Immature natural killer cell (primary cell): ENCODE measurements at places on chromosomes 3 and 15.

DNA sequence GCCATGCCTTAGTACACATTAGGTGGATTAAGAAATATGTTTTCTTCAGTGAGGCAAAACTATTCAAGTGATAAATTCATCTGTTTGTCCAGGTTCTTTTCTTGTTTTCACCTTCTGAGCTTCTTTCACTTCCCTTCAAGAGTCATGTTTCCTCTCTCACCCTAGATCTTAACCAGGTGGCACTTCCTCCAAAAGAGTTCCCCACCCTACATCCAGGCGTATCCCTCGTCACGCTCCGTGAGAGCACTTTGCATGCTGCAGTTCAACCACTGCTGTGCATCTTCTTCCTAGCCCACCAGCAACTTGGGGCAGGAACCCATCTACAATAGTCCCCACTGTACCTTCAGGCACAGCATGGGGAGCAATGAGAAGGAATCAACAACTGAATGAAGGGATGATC is 28.9 kb downstream of the OSBPL10 start:
- no peak for DNase-seq

- no peak for DNase-seq
Measured at GRCh38 chr3:30895329-30895728, 868 bp upstream of the GADL1 start.

DNA sequence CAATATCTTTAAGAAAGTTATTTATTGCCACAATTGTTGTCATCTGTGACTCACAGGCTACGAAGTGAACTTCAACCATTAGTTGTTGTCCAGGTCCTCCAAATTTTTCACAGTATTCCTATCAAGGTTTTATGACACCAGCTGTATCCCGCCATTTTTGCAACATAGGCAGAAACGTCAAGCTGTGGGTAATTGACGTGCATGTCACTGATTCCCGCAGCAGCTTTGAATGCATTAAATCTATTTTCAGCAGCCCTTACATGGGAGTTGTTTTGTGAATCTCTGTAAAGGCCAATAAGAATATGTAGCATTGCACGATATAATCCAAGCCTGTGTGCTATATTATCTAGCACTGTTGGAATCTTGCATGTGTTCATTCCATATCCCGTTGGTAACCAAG is 109.1 kb upstream of the TOPAZ1 start:
- no peak for DNase-seq

GRCh38 chr3:14431452-14431916 is 29.1 kb downstream of the SLC6A6 start:
- DNase-seq, result no peak

DNA sequence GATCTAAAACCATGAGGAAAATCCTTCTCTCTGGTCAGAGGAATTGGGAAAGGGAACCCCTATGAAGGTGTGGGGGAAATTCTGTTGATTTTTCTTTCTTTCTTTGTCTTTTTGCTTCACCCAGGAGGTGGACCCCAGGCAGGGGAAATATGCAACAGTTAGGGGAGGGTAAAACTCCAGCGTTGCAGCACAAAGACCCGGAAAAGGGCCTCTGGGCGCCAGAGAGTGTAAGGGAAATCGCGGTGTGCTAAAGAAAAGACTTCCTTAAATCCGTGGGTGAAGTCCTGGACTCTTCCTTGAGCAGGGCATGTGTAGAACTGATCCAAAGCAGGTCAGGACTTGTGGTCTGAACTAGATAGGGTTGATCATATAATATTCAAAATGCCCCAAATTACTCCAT is 11.1 kb upstream of the TBC1D21 start:
- no peak for DNase-seq

GRCh38 chr3:123568034-123568433 is 16.8 kb downstream of the HACD2 start:
- DNase-seq, result no peak

GRCh38 chr15:66800584-66801235 is 98.7 kb downstream of the SMAD6 start:
- no peak for DNase-seq

- DNase-seq, result no peak
Measured at GRCh38 chr3:14688525-14688924, 13.6 kb downstream of the C3orf20 start.

DNA sequence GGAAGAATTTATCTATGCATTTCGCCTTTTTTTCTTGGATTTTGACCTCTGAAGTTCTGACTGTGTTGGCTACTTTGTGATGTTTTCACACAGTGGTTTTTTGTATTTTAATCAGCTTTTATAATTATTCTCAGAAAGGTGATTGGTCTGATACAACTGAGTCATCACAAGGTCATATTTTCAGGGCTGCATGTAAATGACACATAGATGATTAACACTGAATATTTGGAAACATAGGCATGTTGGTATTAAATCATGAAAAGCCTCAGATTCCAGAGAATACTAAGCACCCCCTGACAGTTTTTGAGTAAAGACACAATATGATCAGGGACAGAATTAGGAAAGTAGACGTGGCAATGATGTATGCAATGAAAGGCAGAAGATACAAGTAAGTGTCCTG is 175.5 kb upstream of the SLCO3A1 start:
- no peak for DNase-seq

DNA sequence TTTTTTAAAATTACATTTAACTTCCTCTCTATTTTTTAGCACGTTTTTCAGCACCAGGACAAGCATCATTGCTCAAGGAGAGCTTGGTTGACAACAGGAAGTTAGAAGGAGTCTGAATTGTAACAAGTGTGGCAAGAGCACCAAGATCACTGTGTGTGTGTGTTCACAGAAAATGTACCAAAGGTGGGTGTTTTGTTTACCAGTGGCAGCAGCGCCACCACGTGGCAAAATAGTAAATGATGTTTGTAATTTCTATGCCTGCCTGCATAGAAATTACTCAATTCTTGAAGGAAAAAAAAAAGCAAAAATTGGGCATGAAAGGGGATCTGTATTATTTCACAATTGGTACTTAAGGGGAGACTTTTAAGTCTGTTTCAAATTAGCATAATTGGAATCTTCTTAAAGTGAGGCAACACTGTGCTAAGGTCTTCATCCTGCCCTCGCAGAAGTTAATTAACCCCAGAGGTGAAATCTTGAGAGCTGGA is 7.4 kb upstream of the U2SURP start:
- peak; percentile 51 for DNase-seq

DNA sequence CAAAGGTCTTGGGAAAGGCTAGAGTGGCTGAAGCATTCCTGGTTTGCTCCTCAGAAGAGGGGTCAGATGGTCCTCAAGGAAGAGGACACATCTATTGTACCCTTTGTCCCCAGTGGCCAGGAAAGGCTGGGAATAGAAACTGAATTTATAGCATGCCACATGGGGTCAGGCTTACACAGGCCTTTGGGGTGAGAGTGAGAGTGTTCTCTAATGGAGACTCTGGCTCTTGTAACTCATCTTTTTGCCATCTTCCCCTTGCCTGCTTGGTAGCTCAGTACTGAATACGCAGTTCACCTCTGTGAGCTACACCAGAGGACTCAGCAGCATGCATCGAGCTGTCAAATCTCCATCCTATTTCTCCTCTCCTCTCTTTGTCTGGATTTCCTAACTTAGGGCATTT is 87.5 kb downstream of the ATP2B2 start:
- no peak for DNase-seq

- DNase-seq, result no peak
Measured at GRCh38 chr3:60000311-60001105, 950.7 kb upstream of the CFAP20DC start.

DNA sequence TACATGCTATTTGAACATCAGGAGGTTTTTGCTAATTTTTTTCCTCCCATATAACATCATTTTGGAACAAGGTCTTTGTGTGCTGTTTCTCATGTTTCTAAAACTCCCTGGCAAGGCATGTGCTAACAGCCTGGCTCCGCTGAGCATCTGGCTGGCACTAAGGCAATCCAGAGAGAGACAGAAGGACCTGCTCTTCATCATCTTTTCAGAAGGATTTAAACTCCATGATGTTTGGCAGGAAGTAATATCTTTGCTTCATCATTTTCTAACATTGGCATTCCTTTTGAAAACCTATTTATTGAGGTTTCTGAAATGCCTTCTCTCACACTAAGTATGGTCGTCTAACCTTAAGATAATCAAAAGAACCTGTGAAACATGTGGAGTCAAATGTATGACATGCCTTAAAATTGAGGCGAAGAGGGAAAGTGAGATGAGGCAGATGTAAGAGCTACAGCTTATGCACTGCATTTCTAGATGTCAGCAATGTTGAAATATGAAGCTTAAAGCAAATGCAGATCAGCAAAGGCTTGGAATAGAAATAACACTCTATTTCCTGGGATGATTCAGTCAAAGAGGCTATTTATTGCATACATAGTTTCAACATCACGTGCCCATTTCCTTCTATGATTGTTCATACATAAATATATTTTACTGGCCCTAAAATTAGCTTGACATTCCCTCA is 592.0 kb downstream of the ZNF385D start:
- no peak for DNase-seq

GRCh38 chr15:69144530-69144929 is 15.9 kb upstream of the GLCE start:
- no peak for DNase-seq

- no peak for DNase-seq
Measured at GRCh38 chr3:183524476-183524875, 31.0 kb downstream of the KLHL6 start.

DNA sequence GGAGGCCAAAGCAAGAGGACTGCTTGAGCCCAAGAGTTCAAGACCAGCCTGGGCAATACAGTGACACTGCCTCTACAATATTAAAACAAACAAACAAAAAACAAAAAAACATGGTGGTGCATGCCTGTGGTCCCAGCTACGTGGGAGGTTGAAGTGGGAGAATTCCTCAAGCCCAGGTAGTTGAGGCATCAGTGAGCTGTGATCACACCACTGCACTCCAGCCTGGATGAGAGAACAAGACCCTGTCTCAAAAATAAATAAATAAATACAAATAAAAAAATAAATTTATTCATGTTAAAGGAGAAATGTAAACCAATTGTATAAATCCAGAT is 200.6 kb downstream of the BCHE start:
- no peak for DNase-seq

- no peak for DNase-seq
Measured at GRCh38 chr3:155231792-155232191, 61.7 kb downstream of the STRIT1 start.

DNA sequence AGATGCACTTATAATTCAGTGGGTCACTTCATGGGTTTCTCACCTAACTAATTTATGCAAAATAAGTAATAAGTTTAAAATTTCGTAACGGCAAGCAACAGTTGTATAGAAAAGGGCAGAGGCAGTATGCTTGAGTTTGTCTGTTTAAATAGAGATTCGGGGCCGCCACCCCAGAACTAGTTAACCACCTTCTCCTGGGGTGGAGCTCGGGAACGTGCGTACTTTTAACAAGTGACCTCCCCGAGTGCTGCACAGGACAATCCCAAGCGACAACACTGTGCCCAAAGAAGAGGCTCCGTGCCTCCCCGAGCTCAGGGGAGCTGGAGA is 439 bp downstream of the SSR3 start:
- DNase-seq, result no peak

- no peak for DNase-seq
Measured at GRCh38 chr15:66139591-66140207, 113.9 kb downstream of the MEGF11 start.

DNA sequence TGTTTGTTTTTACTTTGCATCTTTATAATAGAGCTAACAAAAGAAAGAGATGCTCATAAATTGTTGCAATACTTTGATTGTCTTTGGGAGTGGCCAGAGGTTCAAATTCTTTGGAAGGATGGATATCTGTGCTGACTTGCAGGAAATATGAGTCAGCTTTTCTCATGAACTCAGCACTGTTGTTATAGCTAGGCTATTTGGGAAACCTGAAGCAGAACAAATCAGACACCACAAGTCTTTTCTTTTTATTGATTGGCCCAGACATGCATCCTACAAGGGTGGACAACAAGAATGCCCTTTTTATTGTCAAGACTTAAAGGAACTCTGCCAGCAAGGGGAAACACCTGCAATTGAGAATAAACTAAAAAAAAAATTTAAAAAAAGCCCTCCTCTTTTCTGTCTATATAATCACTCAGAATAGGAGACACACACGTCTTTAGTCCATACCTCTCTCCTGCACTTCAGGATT is 4.6 kb upstream of the DENND4A start:
- no peak for DNase-seq

DNA sequence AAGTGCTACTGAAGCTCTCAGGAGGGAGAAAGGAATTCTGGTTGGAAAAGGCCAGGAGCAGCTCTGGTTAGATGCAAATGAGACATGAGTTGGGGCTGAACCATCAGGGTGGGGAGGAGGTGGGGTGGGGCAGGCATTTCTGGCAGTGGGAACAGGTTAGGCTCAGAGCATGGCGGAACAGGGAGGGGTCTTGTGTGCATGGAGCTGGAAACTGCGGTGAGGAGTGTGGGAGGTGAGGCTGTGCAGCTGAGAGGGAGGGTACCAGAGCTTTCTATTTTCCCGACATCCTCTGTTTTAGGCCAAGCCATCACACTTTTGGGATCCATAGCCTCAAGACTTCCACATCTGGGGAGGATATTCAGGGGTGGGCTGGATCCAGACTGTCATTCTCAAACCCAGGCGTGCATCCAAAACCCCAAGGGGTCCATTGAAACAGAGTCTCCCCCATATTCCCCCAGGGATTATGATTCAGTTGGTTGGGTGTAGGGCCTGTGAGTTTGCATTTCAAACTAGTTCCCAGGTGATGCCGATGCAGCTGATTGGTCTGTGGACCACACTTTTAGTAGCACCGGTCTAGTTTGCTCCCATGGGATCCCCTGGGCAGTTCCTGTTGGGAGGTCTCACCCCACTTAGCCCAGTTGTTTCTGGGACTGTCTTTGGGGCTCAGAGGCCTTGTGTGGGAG is 100.9 kb upstream of the TLE3 start:
- no peak for DNase-seq

DNA sequence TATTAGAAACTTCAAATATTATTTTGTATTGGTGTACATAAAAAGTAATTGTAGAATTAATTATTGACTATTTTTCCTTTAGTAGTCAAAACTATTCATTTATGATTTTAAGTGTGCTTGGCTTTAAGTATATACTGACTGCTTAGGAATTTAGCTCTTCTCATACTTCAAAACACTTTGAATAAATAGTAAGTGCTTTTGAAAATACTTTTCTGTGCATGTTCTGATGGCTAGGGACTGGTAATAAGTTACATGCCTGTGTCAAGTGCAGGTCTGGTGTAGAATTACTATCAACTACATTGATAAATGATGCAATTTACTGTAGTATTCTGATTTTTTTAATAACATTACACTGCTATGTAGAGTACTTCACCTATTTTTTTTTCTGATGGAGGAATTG is 397.6 kb upstream of the SGO1 start:
- no peak for DNase-seq

DNA sequence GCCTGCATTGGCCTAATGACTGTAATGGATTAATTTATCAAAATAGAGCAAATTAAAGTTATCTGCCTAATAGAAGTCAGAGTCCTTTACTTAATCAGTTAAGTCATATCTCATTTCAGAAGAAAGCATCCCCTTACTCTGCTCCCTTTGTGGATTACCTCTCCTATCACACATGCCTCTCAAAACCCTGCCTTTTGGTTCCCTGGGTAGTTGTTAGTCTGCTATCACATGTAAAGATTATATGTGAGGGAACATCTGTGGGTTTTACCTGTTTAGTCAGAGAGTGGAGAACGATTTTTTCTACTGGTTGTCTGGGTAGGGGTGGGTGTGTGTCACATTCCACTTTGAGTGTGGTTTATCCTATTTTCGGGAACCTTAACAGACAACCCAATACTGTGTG is 16.4 kb downstream of the UBE2E2 start:
- no peak for DNase-seq
